ENCODE measurements at places on chromosomes 16 and 17.

DNA sequence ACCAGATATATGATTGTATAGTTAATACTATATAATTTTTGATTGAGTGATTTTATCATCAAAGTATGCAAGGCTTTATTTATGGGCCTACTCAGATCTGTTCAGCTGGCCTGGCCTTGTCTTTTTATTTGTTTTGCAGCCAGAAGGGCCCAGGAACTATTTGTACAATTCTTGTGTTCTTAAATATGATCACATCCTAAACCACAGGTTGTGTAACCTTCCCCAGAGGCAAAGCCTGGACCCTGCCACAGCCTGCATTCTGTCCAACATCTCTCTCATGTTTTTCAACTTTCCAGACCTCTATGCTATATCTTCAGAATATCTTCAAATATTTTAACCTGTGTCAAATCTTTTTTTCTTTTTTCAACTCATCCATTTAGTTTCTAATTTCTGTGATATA, 410.4 kb upstream of the MON1B start:
- no peak overlapping the region for H3K4me3 ChIP-seq
- no peaks in the 10 kb centered on the region for H3K27me3 ChIP-seq
- no peaks in the 10 kb centered on the region for H3K36me3 ChIP-seq
- H3K4me1 ChIP-seq, result no peaks in the 10 kb centered on the region
- no peak for DNase-seq
- H3K27ac ChIP-seq, result no peak overlapping the region

- no peaks in the 10 kb centered on the region for H3K36me3 ChIP-seq
- H3K4me3 ChIP-seq, result no peak overlapping the region
- no peaks in the 10 kb centered on the region for H3K4me1 ChIP-seq
- H3K27ac ChIP-seq, result no peak overlapping the region
- no peak for DNase-seq
Observed at GRCh38 chr16:57131351-57131970, 39.1 kb downstream of the CPNE2 start.

DNA sequence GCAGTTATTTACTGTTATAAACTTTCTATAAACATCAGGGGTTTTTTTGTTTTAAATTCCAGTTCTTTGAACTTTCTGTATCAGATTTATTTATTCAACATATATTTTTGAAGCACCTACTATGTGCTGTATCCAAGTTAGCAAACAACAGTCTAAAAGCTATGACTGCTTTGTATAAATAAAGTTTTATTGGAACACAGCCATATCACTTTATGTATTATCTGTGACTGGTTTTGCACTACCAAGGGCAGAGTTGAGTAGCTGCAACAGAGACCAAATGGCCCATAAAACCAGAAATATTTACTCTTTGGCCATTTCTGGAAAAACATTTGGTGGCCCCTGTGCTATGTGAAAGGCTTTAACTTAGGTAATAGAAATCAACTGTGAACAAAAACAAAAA, 110.2 kb upstream of the ERCC4 start:
- no peaks in the 10 kb centered on the region for H3K36me3 ChIP-seq
- no peaks in the 10 kb centered on the region for H3K4me1 ChIP-seq
- no peak for DNase-seq
- H3K27me3 ChIP-seq, result no peaks in the 10 kb centered on the region
- no peak overlapping the region for H3K4me3 ChIP-seq
- H3K27ac ChIP-seq, result no peak overlapping the region

DNA sequence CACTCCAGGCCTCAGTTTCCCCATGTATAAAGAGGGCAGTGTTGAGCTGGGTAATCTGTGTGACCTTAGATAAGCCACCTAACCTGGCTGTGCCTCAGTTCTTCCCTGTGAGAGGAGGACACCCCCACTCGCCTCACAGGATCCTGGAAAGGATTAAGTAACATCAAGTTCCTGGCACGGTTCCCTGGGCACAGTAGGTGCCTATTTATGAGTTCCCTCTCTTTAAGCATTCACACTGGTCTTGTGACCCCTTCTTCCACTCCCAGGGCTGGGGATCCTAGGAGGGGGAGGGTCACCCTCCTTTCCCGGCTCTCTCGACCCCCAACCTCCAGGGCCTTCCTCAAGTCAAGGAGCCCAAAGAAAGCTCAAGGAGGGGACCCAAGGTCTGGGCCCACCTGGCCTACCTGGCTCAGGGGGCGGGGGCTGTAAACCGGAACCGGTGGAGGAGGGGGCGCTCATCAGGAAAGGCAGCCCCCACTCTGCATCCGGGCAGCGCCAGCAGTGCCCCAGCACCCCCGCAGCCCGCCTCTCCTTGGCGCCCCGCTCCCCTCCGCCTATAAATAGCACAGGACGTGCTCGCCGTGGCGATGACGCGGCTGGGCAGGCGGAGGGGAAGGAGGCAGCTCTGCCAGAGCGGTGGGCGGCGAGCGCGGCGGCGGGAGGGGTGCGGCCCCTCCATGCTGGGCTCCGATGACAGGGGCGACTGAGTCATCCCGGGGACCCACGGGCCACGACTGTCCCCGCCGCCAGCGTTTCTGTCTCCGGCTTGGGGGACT, 9.4 kb downstream of the RPL19 start:
- DNase-seq, result peak; percentile 86
- H3K4me1 ChIP-seq, result peaks cover 16% of the 10 kb centered on the region
- peak overlapping the region; percentile 20 for H3K4me3 ChIP-seq
- no peaks in the 10 kb centered on the region for H3K27me3 ChIP-seq

DNA sequence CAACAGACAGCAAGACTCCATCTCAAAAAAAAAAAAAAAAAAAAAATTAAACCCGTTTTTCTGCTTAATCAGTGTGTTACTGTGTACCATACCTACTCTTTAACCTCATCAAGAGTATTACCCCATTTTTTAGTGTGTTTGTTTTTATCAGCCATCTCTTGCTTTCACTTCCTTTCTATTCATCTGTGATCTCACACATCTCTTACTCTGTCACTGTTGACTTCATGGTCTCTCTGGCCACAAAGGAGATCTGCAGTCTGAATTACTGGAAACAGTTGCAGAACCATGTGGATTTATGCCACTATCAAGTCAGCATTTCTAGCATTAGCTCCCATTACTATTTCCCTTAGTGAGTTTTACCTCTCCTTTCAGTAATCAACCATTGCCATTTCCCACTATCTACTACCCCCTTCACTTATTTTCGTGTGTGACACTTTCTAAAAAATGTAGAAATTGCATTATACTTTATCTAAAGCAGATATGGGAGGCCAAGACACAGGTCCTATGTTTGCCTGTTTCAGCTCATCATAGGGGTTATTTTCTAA, 20.1 kb downstream of the NDEL1 start:
- peaks cover 54% of the 10 kb centered on the region for H3K36me3 ChIP-seq
- H3K4me1 ChIP-seq, result no peaks in the 10 kb centered on the region
- H3K27me3 ChIP-seq, result no peaks in the 10 kb centered on the region
- DNase-seq, result no peak
- H3K4me3 ChIP-seq, result no peak overlapping the region

All from heart left ventricle (tissue), 16 donors.